ENCODE measurements at places on chromosomes 5 and 9.

DNA sequence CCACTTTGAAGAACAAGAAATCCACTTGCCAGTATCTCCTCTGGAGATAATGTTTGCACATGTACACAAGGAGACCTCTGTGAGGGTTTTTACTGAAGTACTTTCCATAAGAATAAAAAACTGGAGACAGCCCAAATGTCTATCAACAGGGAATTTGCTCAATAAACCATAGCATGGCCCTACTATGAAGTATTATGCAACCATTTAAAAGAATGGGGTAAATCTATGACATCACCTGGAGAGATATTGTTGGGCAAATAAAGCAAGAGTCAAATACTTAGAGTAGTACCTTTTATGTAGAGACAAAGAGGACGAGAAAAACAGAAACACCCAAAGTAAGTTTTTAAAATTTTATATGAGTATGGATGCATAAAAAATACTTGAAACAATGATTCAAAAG is 23.9 kb upstream of the MVB12B start:
- DNase-seq: no peak

GRCh38 chr5:173785400-173785799 is 102.7 kb upstream of the CPEB4 start:
- no peak for DNase-seq

DNA sequence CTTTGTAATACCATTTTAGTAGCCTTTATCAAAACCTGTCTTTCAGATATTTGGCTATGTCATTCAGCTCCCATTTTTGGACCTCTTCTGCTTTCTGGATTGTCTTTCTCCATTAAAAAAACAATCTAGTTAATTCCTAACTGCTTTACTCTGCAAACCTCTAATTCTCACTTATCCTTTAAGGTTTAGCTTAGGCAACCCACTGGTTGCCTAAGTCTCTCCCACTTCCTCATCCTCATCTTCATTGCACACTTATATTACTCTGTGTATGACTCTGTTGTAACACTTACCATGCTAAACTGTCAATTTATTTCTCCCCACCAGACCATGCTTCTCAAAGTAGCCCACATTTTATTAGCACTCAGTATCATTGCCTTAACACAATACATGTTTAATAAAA is 205.0 kb upstream of the DMRTA1 start:
- no peak for DNase-seq

DNA sequence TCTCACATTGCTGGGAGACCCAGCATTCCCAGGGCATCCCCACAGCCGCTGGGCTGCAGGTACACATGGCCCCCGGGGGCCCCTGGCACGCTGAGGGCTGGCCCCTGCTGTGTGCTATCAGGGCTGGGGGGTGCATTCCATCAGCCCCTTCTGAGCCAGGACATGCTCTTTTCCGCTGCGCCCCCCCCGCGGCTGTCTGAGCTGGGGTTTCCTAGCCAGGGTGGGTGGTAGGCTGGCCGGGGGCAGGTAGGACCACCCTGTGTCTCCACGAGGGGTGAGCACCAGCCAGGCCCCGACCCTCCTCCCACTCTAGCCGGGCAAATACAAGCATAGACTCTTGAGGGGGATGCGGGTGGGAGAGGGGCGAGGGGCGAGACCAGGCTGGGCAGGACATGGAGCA is 58.1 kb upstream of the FCN2 start:
- DNase-seq: no peak

- DNase-seq: no peak
Measured at GRCh38 chr5:92864591-92864990, 716.4 kb downstream of the NR2F1-AS1 start.

- DNase-seq: no peak
Measured at GRCh38 chr9:81096625-81097024, 592.7 kb downstream of the TLE1 start.
